NCI-H748 treated with DMSO at 0.1 percent for 48 hours (cell line): ENCODE measurements at places on chromosomes 5 and 9.

DNA sequence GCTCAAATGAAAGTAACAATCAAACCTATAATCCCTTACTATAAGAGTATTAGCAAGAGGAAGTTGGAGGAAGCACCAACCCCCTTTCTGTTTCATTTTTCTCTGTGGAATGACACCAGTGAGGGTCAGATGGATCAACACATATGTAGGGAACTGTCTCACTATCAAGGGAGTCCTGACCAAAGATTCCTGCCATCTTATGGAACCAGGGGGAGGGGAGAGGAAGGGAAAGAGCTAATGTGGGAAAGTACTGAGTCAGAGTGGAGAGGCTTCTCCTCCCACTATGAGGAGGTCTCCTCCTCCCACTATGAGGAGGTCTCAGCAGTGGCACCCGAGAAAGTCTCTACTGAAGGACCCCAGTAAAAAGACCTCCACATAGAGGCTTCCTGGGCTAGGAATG, 73.3 kb upstream of the PCSK1 start:
- no peak for DNase-seq

- DNase-seq = no peak
Observed at GRCh38 chr5:125750861-125751186, 672.4 kb upstream of the GRAMD2B start.

GRCh38 chr5:33231214-33231710, 209.5 kb upstream of the TARS1 start:
- DNase-seq = no peak

- no peak for DNase-seq
Observed at GRCh38 chr5:169788168-169788567, 151.1 kb downstream of the DOCK2 start.

DNA sequence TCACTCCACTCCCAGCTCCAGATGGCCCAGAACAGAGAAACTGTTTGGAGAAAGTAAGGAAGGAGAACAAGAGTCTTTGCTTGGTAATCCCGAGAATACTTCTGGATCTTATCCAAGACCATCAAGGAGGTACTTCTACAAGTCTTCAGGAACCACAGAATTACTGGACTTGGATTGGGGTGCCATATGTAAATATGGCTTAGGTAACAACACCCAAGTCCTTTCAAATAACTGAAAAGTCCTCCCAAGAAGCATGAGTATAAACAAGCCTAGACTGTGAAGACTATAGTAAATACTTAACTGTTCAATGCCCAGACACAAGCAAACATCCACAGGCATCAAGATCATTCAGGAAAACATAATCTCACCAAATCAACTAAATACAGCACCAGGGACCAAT, 170.0 kb downstream of the MCTP1 start:
- no peak for DNase-seq

- DNase-seq = no peak
Observed at GRCh38 chr5:31427013-31427723, 104.7 kb downstream of the DROSHA start.

DNA sequence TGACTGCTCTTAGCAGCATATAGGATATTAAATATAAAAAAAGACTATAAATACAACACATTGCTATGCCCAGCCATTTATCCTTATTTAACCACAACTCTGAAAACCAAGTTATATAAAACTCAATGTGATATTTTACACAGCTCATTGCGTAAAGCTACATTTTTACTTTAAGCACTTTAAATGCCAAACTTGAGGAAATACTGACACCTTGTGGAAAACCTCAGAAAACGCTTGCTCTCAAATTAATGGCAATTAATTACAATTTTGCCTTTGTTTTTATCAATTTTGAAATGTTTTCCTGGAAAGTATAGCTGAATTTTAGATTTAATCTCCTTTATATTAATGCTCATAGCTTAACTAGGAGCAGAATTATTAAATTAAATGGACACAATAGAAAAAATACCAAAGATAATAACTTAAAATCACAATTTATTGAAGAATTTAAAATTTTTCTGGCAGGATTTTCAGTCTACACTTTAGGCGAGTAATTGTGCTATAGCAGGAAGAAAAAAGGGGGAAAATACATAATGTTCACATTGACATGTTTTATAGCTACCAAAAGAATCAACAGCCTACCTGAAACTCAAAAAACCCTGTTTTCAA, 25.2 kb upstream of the PLAC8L1 start:
- DNase-seq = no peak

DNA sequence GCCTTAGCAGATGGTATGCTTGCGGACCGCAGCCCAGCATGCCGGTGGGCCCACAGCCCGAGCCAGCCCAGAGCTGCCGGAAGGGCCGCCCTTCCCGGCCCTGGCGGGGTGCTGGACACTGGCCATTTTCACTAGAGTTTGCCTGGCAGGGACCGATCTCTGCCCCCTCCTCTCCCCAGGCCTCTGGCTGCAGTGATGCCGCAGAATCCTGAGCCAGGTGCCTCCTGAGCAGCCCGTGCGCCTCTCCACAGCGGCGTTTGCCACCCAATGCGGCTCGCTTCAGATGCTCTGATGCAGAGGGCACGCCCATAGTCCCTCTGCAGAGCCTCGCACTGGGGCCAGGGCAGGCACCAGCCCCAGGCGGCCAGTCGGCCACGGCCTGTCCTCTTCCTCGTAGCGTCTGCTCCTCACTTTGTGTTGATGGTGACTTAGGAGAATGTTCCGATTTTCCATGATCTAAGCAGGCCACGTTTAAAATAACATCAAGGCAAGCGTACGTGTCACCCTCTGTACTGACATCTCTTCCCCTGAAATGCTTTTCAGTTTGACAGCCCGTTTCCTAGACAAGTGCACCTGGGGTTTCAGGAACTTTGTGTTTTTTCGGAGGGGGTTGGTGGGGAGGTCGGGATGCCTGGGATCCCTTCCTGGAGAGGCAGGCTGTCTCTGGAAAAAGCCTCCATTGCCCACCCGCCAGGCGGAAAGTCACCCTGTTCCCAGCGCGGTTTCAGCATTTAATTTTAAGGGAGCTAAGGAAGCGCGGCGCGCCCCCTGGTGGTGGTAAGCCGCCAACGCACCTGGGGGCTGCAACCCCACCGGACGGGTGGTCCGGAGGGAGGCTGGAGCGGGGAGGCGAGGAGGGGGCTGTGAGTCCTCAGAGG, 29.8 kb upstream of the HMCN2 start:
- peak; percentile 31 for DNase-seq

DNA sequence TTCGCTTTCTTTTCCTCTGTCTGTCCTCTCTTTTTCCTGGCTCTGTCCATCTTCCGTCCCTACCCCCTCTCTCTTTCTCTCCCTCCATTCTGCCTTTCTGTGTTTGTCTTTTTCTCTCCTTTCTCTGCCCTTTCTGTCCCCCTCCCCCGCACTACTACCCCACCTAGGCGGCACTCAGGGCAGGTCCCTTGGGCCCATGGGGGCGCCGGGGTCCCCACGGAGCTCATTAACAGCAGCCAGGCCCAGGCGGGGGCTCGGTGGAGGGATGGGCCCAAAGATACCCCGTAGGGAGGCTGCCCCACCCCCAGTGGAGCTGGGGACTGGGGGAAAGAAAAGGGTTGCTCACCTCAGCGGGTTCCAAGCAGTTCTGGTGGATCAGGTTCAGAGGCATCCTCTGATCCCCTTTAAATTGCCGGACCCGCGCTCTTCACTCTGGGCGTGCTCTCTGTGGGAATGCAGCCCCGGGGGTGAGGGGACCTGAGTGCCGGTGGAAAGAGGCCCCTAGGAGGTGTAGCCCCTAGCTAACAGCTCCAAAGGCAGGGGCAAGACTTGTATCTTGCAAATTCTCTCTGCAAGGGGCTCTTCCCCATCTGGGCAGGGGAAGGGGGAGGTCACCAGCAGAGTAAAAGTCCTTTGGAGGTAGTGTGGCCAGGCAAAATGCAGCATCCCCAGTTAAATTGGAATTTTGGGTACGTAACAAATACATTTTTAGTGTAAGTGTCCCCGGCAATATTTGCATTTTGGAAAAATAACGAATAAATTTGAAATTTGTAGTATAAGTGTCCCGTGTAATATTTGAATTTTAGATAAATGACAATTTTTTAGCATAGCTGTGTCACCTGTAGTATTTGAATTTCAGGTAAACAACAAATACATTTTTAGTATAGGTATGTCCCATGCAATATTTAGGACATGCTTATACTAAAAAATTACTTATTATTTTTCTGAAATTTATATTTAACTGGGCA, 7.4 kb downstream of the LHX2 start:
- DNase-seq = no peak

DNA sequence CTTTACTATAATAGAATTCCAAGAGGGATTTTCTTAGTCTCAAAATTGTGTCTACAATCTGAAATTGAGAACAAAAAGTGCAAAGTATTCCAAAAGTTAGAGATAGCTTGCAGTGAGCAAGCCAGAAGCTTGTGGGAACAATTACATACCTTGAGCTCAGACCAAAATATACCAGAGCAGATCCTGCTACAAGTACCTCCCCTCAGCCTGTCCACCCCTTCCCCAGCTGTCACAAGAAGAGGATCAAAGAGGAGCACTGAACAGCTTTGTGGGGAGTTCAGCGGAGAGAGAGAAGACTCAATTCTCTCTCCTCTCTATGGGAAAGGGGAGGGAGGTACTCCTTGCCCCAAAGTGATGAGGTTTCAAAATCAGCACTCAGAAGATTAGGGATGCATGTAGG, 869.2 kb upstream of the DMAC1 start:
- DNase-seq = no peak

DNA sequence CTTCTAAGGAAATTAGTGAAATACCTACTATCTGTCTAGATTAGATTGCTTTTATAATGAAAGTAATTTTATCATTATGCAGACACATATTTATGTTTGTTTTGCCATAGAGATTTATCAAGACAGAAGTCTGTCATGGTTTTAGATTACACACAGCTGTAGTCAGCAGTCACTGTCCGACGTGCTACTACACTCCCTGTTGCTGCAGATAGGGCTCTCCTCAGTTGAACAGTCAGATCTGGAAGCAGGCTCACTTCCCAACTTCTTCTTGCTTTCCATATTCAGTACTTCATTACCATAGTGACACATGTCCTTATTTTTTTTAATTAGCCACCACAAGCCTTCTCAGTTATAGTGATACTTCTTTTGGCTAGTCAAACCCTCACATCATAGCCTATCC, 329.9 kb upstream of the ITGA1 start:
- no peak for DNase-seq

DNA sequence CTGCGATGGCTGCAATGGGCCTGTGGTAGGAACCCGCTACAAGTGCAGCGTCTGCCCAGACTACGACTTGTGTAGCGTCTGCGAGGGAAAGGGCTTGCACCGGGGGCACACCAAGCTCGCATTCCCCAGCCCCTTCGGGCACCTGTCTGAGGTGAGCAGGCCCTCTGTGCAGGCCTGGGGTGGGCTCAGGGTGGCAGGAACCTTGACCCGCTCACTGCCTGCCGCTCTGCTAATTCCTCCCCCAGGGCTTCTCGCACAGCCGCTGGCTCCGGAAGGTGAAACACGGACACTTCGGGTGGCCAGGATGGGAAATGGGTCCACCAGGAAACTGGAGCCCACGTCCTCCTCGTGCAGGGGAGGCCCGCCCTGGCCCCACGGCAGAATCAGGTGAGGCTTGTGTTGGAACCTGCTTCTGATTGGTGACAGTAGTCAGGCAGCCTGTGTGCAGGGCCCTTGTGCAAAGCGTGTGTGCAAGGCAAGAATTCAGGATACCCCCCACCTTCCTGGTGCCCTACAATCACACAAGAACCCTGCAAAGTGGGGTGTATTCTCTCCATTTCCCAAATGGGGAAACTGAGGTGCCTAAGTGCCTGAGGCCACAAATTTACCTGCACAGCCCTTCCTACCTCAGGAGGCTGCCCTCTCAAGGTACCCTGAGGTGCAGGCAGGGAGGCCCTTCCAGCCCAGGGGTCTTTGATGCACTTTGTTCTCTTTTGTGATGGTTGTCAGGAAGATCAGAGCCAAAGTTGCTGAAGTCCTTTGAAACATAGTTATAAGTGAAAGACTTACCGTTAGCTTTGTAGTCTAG, 3.4 kb downstream of the SQSTM1 start:
- no peak for DNase-seq

- no peak for DNase-seq
Observed at GRCh38 chr9:132882616-132883015, 3.9 kb downstream of the SPACA9 start.

GRCh38 chr9:101352892-101353463, 31.8 kb downstream of the BAAT start:
- DNase-seq = no peak

DNA sequence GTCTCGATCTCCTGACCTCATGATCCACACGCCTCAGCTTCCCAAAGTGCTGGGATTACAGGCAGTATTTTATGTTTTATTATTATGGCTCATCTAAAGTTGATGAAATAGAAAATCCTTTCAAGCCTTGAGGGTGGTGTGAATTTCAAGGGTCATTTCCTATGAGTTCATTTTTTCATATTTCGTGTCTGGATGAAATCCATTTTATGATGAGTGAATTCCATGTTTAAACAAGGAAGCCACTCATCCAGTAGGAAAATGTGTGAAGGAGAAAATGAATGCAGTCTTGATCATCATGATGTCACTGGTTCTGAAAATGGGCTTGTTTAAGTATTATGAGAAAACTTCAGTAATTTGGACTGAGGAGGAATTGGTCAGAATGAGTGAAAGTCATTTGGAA, 74.6 kb upstream of the ZSWIM6 start:
- no peak for DNase-seq

DNA sequence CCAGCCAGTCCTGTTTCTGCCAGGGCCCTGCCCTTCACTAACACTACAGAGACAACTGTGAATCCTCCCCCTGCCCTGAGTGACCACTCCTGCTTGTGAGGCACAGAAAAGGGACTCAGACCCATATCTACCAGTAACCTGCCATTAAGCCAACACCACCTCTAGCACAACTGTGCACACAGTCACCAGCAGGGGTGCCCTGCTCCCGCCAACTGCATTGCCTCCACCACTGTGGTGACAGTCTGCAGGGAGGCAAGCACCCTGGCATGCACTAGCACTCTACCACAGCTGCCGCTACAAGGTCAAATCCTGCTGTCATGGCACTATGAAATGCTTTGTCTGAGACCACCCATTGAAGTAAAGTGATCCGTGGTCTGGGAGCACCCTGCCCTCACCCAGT, 1028.5 kb upstream of the CDH9 start:
- DNase-seq = no peak

GRCh38 chr5:159855476-159856191, 60.6 kb upstream of the ADRA1B start:
- DNase-seq = no peak

GRCh38 chr9:78118742-78119473, 87.3 kb upstream of the GNAQ start:
- DNase-seq = no peak

DNA sequence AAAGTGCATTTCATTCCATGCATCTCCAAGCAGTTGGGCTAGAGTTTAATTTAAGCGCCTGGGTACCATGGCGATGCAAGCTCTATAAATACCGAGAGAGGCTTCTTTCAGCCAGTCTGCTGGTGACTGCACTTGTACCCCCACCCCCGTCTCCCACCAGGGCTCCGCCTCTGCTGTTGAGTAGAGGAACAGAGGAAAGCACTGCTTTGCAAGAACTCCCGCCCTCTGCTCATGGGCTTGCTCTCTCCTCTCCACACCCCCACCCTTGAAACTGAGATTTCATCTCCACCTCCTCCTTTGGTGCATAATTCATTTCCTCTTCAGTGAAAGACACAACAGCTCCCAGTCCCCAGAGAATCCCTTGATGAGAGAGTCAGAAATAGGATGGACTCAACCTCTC, 5.1 kb upstream of the WWC1 start:
- DNase-seq = no peak

GRCh38 chr9:33498387-33498786, 24.7 kb upstream of the NOL6 start:
- no peak for DNase-seq
